DND-41 (cell line): ENCODE measurements at places on chromosomes 4 and X.
A peak's percentile ranks its signal among the peaks of the same experiment; 100 is the strongest.

GRCh38 chrX:40268188-40268520, 170.4 kb upstream of the BCOR start:
- H3K27me3 ChIP-seq, result no peaks in the 10 kb centered on the region
- no peak for DNase-seq
- peaks cover 12% of the 10 kb centered on the region for H3K4me1 ChIP-seq
- no peak overlapping the region for H3K27ac ChIP-seq

- DNase-seq, result no peak
- no peak overlapping the region for H3K4me3 ChIP-seq
- H3K27me3 ChIP-seq, result peaks cover 22% of the 10 kb centered on the region
- H3K36me3 ChIP-seq, result no peaks in the 10 kb centered on the region
- peaks cover 16% of the 10 kb centered on the region for H3K4me1 ChIP-seq
Observed at GRCh38 chr4:154415313-154415712, 76.3 kb downstream of the DCHS2 start.

DNA sequence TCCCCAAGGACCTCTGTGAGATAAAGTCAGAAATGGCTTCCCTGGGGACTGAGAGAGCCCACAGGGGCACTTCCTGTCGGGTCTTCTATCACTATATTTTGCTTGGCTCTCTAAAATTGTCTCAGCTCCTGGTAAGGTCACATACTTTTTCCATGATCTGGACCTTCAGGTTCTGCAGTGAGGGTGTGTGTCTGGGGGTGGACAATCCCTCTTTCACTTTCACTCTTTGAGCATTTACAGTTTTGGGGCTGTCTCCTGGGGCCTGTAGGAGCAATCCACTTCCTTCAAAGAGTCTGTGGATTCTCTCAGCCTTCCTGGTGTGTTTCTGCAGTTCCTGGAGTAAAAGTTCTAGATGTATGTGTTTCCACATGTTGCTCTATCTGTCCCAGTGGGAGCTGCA, 335.7 kb downstream of the FSTL5 start:
- no peaks in the 10 kb centered on the region for H3K4me1 ChIP-seq
- no peak for DNase-seq
- H3K27me3 ChIP-seq, result no peaks in the 10 kb centered on the region
- no peak overlapping the region for H3K4me3 ChIP-seq
- H3K27ac ChIP-seq, result no peak overlapping the region

DNA sequence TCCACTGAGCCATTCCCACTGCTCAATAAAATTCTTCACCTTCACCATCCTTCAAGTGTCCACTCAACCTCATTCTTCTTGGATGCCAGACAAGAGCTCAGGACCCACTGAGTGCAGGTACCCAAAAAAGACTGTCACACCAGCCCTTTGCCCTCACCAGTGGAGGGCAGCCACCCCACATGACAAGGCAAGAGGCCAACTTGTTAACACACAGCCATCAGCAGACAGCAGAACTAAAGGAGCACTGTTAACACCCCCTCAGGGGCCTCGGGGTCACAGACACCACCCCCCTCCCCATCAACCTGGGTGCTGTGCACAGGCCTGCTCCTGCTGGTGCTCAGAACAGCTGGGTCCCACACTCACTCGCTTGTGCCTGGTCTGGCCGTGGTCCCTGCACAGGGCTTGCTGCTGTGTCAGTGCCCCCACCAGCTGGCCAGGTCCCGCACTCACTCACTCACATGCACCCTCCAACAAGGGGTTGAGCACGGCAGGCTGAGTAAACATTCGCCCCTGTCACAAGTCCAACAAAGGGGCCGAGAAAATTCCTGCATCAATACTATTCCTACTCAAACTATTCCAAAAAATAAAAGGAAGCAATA, 54.1 kb downstream of the ATRX start:
- no peak overlapping the region for H3K4me3 ChIP-seq
- H3K27ac ChIP-seq, result no peak overlapping the region
- H3K4me1 ChIP-seq, result no peaks in the 10 kb centered on the region

DNA sequence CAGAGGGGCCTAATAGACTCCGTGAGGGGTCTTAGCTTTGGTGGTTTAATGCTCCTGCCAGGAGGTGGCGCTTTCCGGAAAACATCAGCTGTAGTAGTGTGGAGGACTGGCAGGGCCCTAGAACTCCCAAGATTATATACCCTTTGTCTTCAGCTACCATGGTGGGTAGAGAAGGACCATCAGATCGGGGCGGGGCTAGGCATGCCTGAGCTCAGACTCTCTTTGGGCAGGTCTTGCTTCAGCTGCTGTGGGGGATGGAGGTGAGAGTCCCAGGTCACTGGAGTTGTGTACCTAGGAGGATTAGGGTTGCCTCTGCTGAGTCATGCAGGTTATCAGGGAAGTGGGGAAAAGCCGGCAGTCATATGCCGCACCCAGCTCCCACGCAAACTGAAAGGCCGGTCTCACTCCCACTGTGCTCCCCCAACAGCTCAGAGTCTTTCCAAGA, 63.0 kb upstream of the AGA start:
- H3K4me3 ChIP-seq, result no peak overlapping the region
- H3K36me3 ChIP-seq, result no peaks in the 10 kb centered on the region
- peak; percentile 9 for DNase-seq

DNA sequence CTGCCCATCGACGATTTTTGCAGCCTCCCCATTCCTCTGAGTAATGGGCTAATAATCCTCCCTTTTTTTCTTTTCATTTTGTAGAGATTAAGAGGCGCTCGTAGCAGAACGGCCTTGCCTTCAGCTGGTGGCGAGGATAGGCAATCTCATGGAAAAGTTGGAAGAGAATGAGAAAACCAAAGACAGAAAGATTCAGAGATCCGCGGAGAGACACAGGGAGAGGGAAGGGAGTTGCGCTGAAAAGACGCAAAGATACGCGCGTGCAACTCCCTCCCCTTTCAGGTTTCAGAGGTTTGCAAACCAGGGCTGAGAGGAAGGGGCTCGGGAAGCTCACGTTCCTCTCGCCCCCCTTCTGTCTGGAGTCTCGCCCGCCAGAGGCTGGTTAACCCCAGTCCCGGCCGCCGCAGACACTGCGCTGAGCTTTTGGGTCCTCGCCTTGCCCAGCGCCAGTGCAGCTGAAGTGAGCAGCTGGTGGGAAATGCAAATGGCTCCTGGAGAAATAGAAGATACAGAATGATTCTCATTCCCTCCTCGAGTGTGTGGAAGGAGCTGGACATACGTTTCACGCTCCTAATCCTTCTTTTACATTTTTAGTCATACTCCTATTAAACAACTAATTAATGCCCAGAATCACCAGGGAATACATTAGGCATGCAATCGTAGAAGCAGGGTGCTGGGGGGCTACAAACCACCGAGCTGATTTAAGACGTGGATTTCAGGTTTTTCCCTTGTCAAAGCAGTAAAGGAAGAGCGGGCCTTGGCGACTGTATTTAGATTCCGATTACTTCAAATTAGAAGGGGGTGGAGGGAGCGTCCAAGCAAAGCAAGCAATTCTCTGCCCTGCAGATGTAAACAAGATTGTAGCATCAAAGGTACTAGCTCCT, 16.6 kb upstream of the PITX2 start:
- DNase-seq, result no peak
- H3K27ac ChIP-seq, result no peak overlapping the region
- H3K4me3 ChIP-seq, result no peak overlapping the region
- no peaks in the 10 kb centered on the region for H3K4me1 ChIP-seq

- H3K27me3 ChIP-seq, result no peaks in the 10 kb centered on the region
- no peaks in the 10 kb centered on the region for H3K4me1 ChIP-seq
- no peak overlapping the region for H3K27ac ChIP-seq
- H3K36me3 ChIP-seq, result no peaks in the 10 kb centered on the region
Observed at GRCh38 chrX:149704664-149705063, 7.2 kb upstream of the MAGEA11 start.

- H3K27me3 ChIP-seq, result no peaks in the 10 kb centered on the region
- no peak overlapping the region for H3K27ac ChIP-seq
- H3K36me3 ChIP-seq, result no peaks in the 10 kb centered on the region
Observed at GRCh38 chrX:153874366-153875125, 11.4 kb downstream of the L1CAM start.

- no peak overlapping the region for H3K27ac ChIP-seq
- no peaks in the 10 kb centered on the region for H3K4me1 ChIP-seq
- H3K36me3 ChIP-seq, result no peaks in the 10 kb centered on the region
- no peak overlapping the region for H3K4me3 ChIP-seq
- DNase-seq, result no peak
Observed at GRCh38 chr4:147928400-147928799, 196.5 kb downstream of the ARHGAP10 start.

DNA sequence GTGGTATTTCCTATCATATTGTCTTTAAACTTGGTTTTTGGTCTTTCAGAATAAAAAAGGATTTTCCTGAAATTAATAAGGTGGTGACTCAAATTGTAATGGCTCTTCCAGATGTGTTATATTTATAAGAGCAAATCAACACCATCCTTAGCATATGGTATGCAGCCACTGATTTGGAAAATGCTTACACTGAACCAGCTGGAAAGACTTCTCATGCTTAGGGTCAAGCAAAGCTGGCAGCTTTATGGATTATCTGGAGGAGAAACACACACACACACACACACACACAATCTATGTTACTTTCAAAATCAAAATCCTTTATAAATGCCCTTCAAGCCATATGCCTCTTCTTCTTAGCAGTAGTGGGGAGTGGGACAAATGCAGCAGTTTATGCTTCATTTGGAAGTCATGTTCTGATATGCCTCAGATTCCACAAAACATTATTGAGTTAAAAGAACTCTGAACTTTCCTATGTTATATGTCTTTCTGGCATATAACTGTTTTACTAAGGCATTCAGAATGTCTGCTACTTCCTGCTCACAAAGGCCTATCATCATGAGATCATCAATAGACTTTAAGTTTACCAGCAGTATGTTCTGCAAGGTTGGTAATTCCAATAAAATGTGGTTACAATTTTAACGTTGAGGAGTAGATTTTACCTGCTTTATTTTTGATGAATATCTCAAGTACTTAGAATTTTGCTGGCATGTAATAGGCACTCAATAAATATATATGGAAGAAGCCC, 72.9 kb upstream of the PRDM5 start:
- no peak for DNase-seq
- H3K36me3 ChIP-seq, result no peaks in the 10 kb centered on the region
- no peaks in the 10 kb centered on the region for H3K27me3 ChIP-seq
- no peaks in the 10 kb centered on the region for H3K4me1 ChIP-seq

GRCh38 chr4:10019521-10020051, 1.7 kb downstream of the SLC2A9 start:
- DNase-seq, result no peak
- H3K36me3 ChIP-seq, result no peaks in the 10 kb centered on the region
- H3K27ac ChIP-seq, result no peak overlapping the region

- no peak overlapping the region for H3K4me3 ChIP-seq
- no peaks in the 10 kb centered on the region for H3K4me1 ChIP-seq
- no peak for DNase-seq
- H3K27me3 ChIP-seq, result no peaks in the 10 kb centered on the region
Observed at GRCh38 chr4:187999406-187999932, 3.9 kb downstream of the ZFP42 start.

- peak; percentile 57 for DNase-seq
- H3K27ac ChIP-seq, result peak overlapping the region; percentile 67
- peak overlapping the region; percentile 86 for H3K4me3 ChIP-seq
- H3K4me1 ChIP-seq, result peaks cover 37% of the 10 kb centered on the region
Observed at GRCh38 chr4:2261110-2261852, 628 bp downstream of the MXD4 start.

- H3K27me3 ChIP-seq, result no peaks in the 10 kb centered on the region
- H3K36me3 ChIP-seq, result no peaks in the 10 kb centered on the region
- no peak for DNase-seq
- no peaks in the 10 kb centered on the region for H3K4me1 ChIP-seq
- H3K27ac ChIP-seq, result no peak overlapping the region
Observed at GRCh38 chr4:1572521-1572920, 111.6 kb downstream of the FAM53A start.

- no peaks in the 10 kb centered on the region for H3K27me3 ChIP-seq
- no peak overlapping the region for H3K27ac ChIP-seq
- H3K4me1 ChIP-seq, result no peaks in the 10 kb centered on the region
- H3K36me3 ChIP-seq, result peaks cover 9% of the 10 kb centered on the region; the same call in 1 of the 2 replicates
- no peak for DNase-seq
Observed at GRCh38 chr4:109721033-109721432, 8.8 kb downstream of the PLA2G12A start.

DNA sequence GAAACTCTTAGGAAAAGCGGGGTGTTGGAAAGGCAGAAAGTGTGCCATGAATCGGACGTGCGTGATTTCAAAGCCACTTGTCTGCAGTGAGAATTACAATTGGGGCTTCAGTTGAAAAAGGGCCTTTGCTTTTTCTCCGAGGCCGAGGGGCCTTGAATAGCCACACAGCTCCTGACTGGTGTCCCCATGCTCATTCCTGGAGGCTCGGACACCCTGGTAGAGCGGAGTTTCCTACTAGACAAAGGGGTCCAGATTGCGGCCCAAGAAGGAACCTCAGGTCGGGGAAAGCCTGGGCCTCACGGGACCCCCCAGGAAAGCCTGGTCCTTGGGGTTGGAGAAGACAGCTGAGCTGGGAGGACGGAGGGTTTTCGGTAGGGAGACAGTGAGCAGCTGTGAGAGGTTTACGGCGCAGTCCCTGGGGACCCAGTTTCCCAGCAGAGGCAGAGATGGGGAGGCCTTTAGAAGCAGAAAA, 3.0 kb upstream of the SHOX start:
- no peak overlapping the region for H3K4me3 ChIP-seq
- H3K27ac ChIP-seq, result no peak overlapping the region
- no peaks in the 10 kb centered on the region for H3K27me3 ChIP-seq
- DNase-seq, result no peak
- no peaks in the 10 kb centered on the region for H3K4me1 ChIP-seq

- H3K36me3 ChIP-seq, result no peaks in the 10 kb centered on the region
- H3K4me3 ChIP-seq, result no peak overlapping the region
- H3K27ac ChIP-seq, result no peak overlapping the region
- H3K27me3 ChIP-seq, result no peaks in the 10 kb centered on the region
- H3K4me1 ChIP-seq, result no peaks in the 10 kb centered on the region
Observed at GRCh38 chrX:11254417-11255109, 38.6 kb upstream of the AMELX start.

GRCh38 chrX:151488677-151489076, 74.8 kb upstream of the PASD1 start:
- no peak overlapping the region for H3K27ac ChIP-seq
- H3K36me3 ChIP-seq, result no peaks in the 10 kb centered on the region
- no peak overlapping the region for H3K4me3 ChIP-seq
- no peaks in the 10 kb centered on the region for H3K27me3 ChIP-seq
- H3K4me1 ChIP-seq, result no peaks in the 10 kb centered on the region

DNA sequence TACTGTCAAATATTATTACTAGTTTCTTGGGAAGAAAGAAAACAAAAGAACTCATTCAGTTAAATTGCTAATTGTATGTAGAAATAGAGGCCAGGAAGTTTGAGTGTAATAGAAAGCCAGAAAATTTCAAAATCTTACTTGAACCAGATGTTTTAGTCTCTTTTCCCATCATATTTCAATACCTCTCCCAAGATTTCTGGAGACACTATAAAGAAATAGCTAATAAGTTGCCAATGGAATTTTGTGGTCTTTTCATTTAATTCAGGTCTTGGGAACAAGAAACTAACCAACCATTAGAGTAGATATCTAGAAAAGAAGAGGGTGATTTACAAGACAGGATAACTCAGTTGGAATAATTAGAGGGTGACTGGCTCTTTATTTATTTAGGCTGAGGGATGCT, 112.2 kb downstream of the AGTR2 start:
- H3K4me3 ChIP-seq, result no peak overlapping the region
- no peak for DNase-seq
- H3K27ac ChIP-seq, result no peak overlapping the region
- no peaks in the 10 kb centered on the region for H3K27me3 ChIP-seq
- H3K36me3 ChIP-seq, result no peaks in the 10 kb centered on the region
